GM10248 (cell line): ENCODE measurements at places on chromosomes 7 and 10.

GRCh38 chr10:15869935-15870334 lies 9.6 kb upstream of the MINDY3 start:
- DNase-seq = no peak

DNA sequence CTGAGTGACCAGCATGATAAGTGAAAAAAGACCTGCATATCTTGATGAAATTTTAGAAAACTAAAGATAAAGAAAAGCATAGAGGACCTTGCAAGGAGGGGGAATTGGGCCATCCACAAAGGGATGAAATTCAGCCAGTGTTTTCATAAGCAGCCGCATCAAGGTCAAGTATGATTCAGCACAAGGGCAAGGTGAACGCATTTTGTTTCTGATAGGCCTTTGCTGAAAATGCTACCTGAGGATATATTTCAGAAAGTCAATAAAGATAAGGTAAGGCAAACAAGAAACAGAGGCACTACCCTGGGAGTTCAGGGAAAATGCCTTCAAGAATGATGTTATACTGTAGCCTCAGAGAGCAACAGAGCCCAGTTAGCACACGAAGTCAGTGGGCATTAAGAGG lies 55.0 kb upstream of the SHH start:
- DNase-seq = no peak

- no peak for DNase-seq
Measured at GRCh38 chr7:101172854-101173751, 7.0 kb downstream of the NAT16 start.

DNA sequence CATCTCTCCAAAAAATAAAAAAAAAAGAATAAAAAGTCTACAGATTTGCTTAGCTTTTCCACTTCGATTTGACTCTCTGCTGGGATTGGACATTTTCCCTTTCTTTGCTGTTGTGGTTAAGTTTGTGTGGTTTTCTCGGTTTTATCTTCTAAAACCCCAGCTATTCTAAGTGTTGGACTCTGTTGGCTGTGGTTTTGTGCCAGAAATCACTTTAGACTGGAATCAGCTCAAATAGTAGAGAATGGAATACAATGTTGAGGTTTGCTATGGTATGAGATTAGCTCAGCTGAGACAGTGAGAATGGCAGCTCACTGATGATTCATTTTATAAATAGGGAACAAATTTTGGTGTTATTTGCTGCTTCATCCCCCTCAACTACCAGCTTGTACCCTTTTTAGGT lies 116.0 kb downstream of the BUB3 start:
- DNase-seq = no peak

DNA sequence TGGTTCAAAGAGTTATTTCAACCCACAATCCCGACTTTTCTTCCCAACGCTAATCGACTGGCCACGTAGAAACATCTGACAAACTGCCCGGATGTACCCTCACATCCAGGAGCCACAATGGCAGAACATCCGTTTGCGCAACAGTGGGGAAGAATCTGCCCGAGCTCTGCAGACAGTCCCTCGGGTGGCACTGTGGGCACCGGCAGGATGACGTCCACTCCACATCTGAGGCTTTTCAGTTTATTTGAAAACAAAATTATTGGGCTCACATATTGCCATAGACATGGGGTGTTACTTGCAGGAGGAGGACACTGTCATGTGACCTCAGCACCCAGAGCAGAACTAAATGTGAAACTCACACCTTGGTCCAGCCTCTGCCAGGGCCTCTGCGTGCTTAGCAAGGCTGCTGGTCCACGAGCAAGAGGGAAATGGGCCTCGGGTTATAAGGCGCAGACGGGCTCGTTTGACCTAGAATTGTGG lies 84.1 kb downstream of the MKI67 start:
- no peak for DNase-seq

- DNase-seq = no peak
Measured at GRCh38 chr7:34015651-34016050, 110.3 kb downstream of the BMPER start.

- DNase-seq = no peak
Measured at GRCh38 chr7:79778786-79779770, 325.6 kb upstream of the MAGI2 start.

DNA sequence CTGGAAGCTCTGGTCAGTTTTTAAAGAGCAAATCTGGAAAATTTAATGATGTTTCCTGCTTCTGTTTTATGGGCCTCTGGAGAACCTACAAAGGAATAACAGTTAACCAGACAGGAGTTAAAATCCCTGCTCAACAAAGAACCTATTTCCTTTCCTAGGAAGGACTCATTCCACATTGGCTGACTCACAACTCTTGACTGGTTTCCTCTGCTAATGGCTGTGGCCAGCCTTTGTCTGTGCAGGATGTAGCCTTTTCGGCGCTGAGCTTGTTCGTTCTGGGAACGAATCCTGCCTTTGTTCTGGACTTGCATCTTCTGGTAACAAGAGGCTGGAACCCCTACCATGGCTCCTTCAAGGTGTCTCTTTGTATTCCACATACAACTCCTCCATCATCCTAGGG lies 112.8 kb upstream of the PDCD4 start:
- DNase-seq = no peak

DNA sequence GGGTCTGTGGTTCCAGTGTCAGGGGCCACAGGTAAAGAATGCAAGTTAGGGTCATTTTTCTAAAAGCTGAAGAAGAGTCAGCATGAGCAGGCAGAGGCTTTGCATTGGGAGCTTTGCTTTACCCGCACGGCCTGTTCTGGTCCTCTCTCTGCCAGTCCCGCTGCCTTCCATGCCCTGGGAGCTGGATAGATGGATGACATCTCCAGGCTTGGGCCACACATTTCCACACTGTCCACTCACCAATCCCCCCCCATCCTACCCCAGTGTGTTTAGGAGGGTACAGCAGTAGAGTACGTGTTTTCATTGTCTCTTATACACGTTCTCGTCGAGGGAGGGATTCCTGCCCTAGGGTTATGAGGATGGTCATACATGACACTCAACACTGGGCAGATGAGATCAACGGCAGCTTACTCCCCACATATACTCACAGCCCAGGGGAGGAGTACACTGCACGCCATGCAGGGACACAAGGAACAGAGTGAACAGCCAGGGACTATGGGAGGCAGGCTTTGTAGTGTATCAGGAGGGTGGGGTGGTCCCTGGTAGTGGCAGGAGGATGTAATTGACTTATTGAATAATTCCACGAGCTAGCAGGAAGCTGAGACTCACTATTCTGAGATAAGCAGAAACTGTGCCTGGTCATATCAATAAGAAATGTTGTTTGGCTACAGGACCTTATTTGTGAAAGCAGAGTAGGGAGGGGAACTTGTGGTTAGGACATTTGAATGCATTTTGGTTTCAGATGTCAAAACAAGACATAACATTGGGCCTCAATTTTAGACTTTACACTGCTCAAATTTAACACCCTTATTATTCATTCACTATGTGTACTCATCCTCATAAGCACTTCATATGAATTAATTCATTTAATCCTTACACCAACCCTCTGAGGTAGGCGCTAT lies 36.6 kb downstream of the PLPP4 start:
- DNase-seq = no peak

DNA sequence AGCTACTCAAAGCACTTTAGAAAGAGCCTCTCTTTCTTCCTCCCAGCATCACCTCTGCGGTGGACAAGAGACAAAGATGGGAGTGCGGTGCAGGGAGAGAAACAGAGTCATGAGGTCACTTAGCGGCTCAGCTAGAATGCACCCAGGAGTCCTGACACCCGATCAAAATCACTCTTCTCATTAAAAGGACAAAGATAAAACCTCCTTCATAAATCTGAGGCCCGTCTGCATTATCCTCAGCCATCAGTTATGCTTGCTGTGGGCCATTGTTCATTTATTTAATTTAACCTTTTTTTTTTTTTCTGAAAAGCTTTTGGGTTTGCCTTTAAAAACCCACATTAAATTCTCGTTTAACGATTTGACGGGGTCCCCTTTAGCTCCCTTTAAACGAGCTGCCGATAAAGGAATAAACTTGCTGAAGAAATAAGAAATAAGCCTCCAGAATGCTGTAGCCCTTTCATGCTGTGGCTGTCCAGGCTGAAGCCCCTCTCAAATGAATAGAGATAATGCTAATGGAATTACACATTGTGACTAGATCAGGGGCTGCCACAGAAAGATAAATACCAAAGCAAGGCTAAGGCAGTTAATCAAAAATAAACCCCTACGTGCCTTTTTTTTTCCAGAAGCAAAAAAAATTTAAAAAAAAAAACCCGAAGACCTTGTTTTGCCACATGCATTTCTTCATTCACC lies 16.1 kb upstream of the PLXNA4 start:
- no peak for DNase-seq

GRCh38 chr10:78700413-78700812 lies 368.4 kb upstream of the ZMIZ1 start:
- no peak for DNase-seq

- DNase-seq = no peak
Measured at GRCh38 chr10:79018521-79019011, 50.2 kb upstream of the ZMIZ1 start.

DNA sequence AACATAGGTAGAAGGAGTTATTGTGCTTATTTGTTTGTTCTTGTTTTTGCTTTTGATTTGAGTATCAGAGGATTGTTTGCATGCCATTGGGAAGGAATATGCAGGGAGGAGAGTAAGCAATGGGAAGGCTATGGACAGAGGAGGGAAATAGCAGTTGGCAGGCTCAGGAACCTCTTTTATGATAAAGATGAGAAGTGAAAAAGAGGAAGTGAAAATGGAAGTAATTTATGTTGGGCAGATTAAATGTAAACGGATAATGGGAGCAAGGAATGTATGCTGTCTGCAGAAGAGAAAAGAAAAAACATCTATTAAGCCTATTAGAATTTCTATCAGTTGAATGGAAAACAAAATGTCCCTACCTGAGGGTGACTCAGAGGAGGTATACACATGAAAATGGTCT lies 90.1 kb upstream of the NPSR1 start:
- DNase-seq = no peak

GRCh38 chr7:143284591-143285469 lies at the start of gene TMEM139:
Gene TMEM139 (plus strand): TSS chr7:143284958. CDS start chr7:143285958, 1,000 bp downstream.
- no peak for DNase-seq

DNA sequence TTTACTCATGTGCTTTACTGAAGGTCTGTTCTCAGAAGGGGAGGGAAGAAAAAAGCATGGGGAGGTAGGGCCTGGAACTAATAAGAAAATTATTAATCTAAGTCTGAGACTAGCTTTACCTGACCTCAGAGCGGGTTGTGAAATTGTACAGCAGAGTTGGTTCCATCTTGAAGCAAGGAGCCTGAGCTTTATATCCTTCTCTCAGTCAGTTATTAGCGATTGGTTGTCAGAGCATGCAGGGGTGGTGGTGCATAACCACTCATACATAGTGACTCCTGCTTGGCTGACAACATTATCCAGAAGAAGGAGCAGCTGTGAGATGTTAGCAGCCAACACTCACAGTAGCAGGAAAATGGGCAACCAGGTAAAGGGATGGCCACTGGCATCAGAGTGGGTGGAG lies 976.3 kb upstream of the LRRTM3 start:
- no peak for DNase-seq

DNA sequence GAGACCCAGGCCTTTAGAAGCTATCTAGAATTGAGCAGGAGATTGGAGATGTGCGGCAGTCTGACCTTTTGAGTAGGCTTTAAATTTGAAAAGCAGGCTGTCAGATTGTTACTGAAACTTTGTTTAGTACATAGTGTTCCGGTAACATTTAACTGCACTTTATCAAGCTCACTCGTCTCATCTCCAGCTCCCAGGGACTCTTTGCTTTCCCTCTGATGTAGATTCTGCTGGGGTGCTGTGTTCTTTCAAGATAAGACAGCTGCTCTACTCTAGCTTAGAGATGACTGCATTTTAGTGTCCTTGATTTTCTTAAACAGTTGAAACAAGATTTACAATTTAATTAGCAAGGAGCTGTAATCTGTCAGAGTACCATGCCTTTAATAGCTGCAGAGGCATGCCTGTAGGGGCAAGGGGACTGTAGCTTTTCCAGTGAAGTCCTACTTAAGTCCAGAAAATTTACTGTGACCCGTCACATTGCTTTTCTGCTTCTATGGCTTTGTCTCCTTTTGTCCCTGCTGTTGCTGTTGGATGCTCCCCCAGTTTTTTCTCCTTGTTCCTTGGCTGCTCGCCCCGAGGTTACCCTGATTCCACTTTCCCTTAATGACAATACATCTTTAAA lies 56.4 kb upstream of the MTPN start:
- DNase-seq = no peak

DNA sequence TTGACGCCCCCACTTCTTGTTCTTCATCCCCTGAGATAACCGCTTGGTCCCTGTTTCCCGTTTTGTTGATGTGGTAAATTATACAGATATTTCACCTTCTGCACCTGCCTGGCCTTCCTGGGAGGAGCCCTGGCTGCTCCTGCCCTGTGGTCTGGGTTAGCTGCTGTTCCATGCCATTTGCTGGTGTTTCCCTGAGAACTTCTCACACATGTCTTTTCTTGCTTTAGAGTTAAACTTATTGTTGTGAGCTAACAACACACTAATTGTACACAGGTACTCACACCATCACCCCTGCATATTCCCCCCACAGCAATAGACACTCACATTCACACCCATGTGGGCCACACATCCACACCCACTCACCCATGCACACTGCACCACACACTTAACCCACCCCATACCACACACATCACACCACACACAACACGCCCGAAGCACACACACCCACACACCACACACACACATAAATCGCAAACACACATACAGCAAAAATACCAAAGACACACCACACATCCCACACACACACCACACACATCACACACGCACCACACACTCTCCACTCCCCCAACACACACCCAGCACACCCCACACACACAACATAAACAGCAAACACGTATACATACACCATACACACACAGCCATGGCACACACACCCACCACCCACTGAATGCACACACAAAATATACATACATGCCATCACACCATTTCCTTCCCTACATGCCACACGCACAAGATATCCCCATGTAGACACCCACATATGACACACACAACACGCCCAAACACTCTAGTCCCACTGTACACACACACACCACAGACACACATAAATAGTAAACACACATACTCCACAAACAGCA lies 19.4 kb upstream of the ANTXRL start:
- DNase-seq = no peak

- no peak for DNase-seq
Measured at GRCh38 chr7:132345543-132346129, 230.6 kb downstream of the PLXNA4 start.

DNA sequence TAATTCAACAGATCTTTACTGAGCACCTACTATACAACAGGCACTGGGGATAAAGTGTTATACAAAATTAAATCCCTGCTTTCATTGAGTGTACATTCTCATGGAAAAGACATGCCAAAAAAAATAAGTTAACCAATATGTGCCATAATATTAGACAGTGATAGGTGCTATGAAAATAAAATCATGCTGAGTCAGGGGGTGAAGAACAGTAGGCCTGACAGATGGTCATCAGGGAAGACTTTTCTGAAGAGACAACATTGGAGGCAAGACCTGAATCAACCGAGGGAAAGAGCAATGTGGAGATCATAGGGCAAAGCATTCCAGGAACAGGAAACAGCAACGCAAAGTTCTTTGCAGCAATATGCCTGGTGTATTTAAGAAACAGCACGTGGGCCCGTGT lies 135.5 kb downstream of the C1GALT1 start:
- DNase-seq = no peak
